ENCODE measurements at places on chromosomes 6 and 20. TPM values are rescaled to one million over a fixed set of nuclear protein-coding genes. Genes with fewer than 3 reads are reported as not detected.

The MUC22 gene
- total RNA-seq = not detected

The KCNQ5 gene
- 5.1 TPM for total RNA-seq

The CD93 gene
- 0.84 TPM for total RNA-seq

The C4A gene
- total RNA-seq = 3.9 TPM

The CST2 gene
- not detected for total RNA-seq

The THEMIS gene
- total RNA-seq = 22.9 TPM

The BMP5 gene
- not detected for total RNA-seq

The PLEKHG1 gene
- 8.2 TPM for total RNA-seq

The TFAP2C gene
- total RNA-seq = not detected

The TFAP2B gene
- total RNA-seq = not detected

The MOG gene
- total RNA-seq = not detected

The TFAP2A gene
- total RNA-seq = 0.23 TPM

The RFX6 gene
- not detected for total RNA-seq

The MCHR2 gene
- not detected for total RNA-seq

The VAPB gene
- 54.5 TPM for total RNA-seq

The TRAPPC3L gene
- total RNA-seq = not detected

The VWA7 gene
- total RNA-seq = 1.5 TPM

The CCDC170 gene
- not detected for total RNA-seq

The TP53TG5 gene
- total RNA-seq = 0.80 TPM

The OXT gene
- 0.40 TPM for total RNA-seq

The MATN4 gene
- total RNA-seq = 0.48 TPM

The CFB gene
- total RNA-seq = 0.96 TPM

The MYB gene
- total RNA-seq = 35.9 TPM

The LPIN3 gene
- total RNA-seq = 4.0 TPM

The C6orf15 gene
- total RNA-seq = not detected

The EDN1 gene
- not detected for total RNA-seq

The LRRC73 gene
- total RNA-seq = 0.18 TPM

The C20orf96 gene
- 8.1 TPM for total RNA-seq

The TSHZ2 gene
- total RNA-seq = 25.9 TPM

The EDN3 gene
- total RNA-seq = 0.11 TPM

The TMEM200A gene
- total RNA-seq = 0.14 TPM

The C6orf120 gene
- 14.7 TPM for total RNA-seq

The MAS1 gene
- total RNA-seq = not detected

The IMPG1 gene
- total RNA-seq = not detected

The PAK5 gene
- not detected for total RNA-seq

The MLN gene
- not detected for total RNA-seq

The SNAP91 gene
- not detected for total RNA-seq

The RHAG gene
- total RNA-seq = not detected

The PPP1R16B gene
- total RNA-seq = 84.0 TPM

The NTSR1 gene
- total RNA-seq = 0.07 TPM

The LGSN gene
- not detected for total RNA-seq

The NPEPL1 gene
- 15.2 TPM for total RNA-seq

The STMN3 gene
- total RNA-seq = 15.4 TPM

The MAP7 gene
- total RNA-seq = 2.1 TPM

The SLC22A7 gene
- total RNA-seq = not detected

The PACRG gene
- total RNA-seq = not detected

The MAPK13 gene
- total RNA-seq = 63.0 TPM

The TUBB2B gene
- 0.09 TPM for total RNA-seq

The TREM1 gene
- 0.86 TPM for total RNA-seq

The FNDC11 gene
- 0.27 TPM for total RNA-seq

The OLIG3 gene
- not detected for total RNA-seq

The DLL1 gene
- 0.54 TPM for total RNA-seq

The EYA2 gene
- not detected for total RNA-seq

The BHLHE23 gene
- not detected for total RNA-seq

The LST1 gene
- total RNA-seq = 9.1 TPM

Measured in activated CD4-positive, alpha-beta T cell treated with anti-CD3 and anti-CD28 coated beads for 36 hours (primary cell).